ENCODE measurements at places on chromosomes 1 and 21. TPM values are rescaled to one million over a fixed set of nuclear protein-coding genes. Genes with fewer than 3 reads are reported as not detected.

- H3K36me3 ChIP-seq: no peaks in the 10 kb centered on the region
- no peaks in the 10 kb centered on the region for H3K27me3 ChIP-seq
- H3K27ac ChIP-seq: no peak overlapping the region
- no peak overlapping the region for H3K4me3 ChIP-seq
- H3K4me1 ChIP-seq: peaks cover 24% of the 10 kb centered on the region
These were observed 35.2 kb downstream of the PEX14 start for GRCh38 chr1:10509809-10510509.

SPATA17 gene
- 1.8 TPM for total RNA-seq

- DNase-seq: no peak
- no peaks in the 10 kb centered on the region for H3K36me3 ChIP-seq
- no peaks in the 10 kb centered on the region for H3K4me1 ChIP-seq
- H3K4me3 ChIP-seq: no peak overlapping the region
- H3K27me3 ChIP-seq: no peaks in the 10 kb centered on the region
These were observed 216.9 kb downstream of the MATN1 start for GRCh38 chr1:30506291-30507015.

DNA sequence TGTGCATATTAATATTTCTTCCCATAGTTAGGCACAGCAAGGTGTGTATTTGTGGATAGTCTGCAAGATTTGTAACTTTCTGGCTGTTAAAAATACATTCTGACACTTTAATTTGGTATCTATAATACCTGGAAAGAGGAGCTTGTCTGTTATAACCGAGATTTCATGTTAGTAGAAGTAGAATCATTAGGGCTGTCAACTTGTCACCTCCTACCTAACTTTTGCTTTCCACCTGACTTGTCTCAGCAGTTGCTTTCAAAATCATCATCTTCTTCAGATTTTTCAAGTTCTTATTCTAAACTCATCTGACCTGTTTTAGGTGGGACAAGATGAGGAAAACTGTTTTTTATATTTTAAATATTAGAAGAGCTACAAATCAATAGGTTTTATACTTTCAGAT, 11.0 kb downstream of the RWDD3 start:
- no peak overlapping the region for H3K27ac ChIP-seq
- no peaks in the 10 kb centered on the region for H3K36me3 ChIP-seq
- peaks cover 8% of the 10 kb centered on the region for H3K4me1 ChIP-seq
- no peak overlapping the region for H3K4me3 ChIP-seq
- H3K27me3 ChIP-seq: no peaks in the 10 kb centered on the region

Data from thyroid gland (tissue), 4 donors.